Endothelial cell (in vitro differentiated cells): ENCODE measurements at places on chromosomes 6 and 20. TPM values are rescaled to one million over a fixed set of nuclear protein-coding genes. Genes with fewer than 3 reads are reported as not detected.

GRCh38 chr6:83708970-83709747 lies at the start of gene SNAP91:
SNAP91 (minus strand) TSS chr6:83709101; CDS start chr6:83707927, 1,174 bp downstream.
- DNase-seq = peak; percentile 56
- no peaks in the 10 kb centered on the region for H3K4me1 ChIP-seq
- H3K27ac ChIP-seq = no peak within 1 kb of the TSS
- H3K27me3 ChIP-seq = peaks cover 3% of the 10 kb centered on the region

DNA sequence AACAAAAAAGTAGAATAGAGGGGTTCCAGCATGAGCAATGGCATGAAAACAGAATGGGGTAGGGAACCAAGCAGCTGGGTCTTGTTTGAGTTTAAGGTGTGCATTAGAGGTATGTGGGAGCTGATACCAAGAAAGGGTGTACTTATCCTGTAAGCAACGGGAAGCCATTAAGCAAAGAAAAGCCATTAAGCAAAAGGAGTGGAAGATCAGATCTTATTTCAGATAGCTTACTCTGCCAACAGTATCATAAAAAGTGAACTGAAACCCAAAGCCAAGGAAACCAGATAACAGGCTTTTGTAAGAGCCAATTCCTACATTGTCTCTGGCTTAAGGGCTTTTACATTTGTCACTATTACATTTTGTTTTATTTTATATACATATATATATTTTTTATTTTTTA lies 21.3 kb upstream of the BEND6 start:
- peaks cover 1% of the 10 kb centered on the region for H3K27me3 ChIP-seq
- peaks cover 4% of the 10 kb centered on the region for H3K4me1 ChIP-seq
- no peak for DNase-seq
- H3K4me3 ChIP-seq = no peak overlapping the region
- no peaks in the 10 kb centered on the region for H3K36me3 ChIP-seq

DNA sequence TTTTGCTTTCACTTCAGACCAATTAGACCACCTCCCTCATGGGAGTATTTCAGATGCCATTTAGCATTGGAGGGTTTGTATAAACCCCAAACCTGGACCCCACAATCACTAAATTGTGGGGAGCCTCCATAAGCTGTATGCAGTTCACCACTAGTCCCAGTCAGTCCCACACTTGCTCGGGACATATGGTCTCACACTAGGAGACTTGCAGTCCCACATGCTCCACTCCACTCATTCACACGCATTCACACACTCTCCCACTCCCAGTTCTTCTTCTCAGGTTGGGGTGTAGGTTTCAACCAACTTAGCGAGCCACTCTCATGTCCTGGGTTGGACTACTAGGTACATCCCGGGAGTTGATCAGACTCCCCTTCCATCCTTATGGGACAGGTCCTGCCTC lies 84.5 kb upstream of the GPR6 start:
- H3K27me3 ChIP-seq = no peaks in the 10 kb centered on the region
- no peak overlapping the region for H3K27ac ChIP-seq
- DNase-seq = no peak

Gene HUS1B
- total RNA-seq = 0.72 TPM

Gene RIMS4
- total RNA-seq = 0.10 TPM

DNA sequence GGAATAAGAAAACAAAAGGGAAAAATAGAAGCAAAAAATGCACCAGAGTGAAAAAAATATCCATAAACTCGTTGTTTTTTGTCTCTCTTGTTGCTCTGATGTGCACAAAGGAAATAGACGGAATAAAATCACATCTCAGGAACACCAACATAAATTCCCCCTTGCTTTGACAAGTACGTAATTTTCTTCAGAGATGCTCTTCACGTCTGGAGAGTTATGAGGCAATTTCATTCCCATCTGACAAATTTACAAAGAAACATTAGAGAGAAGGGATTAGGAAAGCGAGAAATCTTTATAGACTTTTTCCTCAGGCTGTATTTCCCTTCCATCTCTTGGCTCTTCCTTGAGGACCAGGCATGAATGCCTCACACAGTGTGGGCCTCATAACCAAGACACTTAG lies 250.1 kb upstream of the ZFP64 start:
- no peaks in the 10 kb centered on the region for H3K4me1 ChIP-seq
- H3K4me3 ChIP-seq = no peak overlapping the region
- H3K36me3 ChIP-seq = no peaks in the 10 kb centered on the region
- H3K27me3 ChIP-seq = peaks cover 1% of the 10 kb centered on the region
- no peak for DNase-seq

GRCh38 chr6:34970488-34970887 lies 81.4 kb downstream of the ANKS1A start:
- DNase-seq = no peak
- H3K27ac ChIP-seq = no peak overlapping the region
- peaks cover 1% of the 10 kb centered on the region for H3K27me3 ChIP-seq
- peaks cover 2% of the 10 kb centered on the region for H3K4me1 ChIP-seq
- H3K36me3 ChIP-seq = no peaks in the 10 kb centered on the region
- H3K4me3 ChIP-seq = no peak overlapping the region

Gene COL9A1
- 0.77 TPM for total RNA-seq

Gene TP53INP2
- 68.5 TPM for total RNA-seq

Gene PPP1R14C
- total RNA-seq = 2.5 TPM

Gene RIPOR2
- total RNA-seq = 1.1 TPM

DNA sequence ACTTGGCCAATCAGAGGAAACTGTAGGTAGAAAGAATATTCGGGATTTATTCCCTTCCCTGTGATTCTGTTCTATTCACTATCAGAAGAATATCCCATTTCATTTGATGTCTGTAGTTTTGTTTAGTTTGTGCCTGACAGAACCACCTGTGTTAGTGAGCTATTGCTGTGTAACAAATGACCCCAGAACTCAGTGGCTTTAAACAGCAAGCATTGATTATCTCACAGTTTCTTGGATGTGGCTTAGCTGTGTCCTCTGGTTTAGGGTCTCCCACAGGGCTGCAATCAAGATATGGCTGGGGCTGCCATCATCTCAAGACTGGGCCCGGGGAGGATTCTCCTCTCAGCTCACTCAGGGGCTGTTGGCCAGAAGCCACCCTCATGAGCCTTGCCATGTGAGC lies 143.7 kb downstream of the ZDHHC14 start:
- H3K4me1 ChIP-seq = peaks cover 11% of the 10 kb centered on the region
- DNase-seq = no peak
- H3K27ac ChIP-seq = no peak overlapping the region
- H3K36me3 ChIP-seq = peaks cover 15% of the 10 kb centered on the region

DNA sequence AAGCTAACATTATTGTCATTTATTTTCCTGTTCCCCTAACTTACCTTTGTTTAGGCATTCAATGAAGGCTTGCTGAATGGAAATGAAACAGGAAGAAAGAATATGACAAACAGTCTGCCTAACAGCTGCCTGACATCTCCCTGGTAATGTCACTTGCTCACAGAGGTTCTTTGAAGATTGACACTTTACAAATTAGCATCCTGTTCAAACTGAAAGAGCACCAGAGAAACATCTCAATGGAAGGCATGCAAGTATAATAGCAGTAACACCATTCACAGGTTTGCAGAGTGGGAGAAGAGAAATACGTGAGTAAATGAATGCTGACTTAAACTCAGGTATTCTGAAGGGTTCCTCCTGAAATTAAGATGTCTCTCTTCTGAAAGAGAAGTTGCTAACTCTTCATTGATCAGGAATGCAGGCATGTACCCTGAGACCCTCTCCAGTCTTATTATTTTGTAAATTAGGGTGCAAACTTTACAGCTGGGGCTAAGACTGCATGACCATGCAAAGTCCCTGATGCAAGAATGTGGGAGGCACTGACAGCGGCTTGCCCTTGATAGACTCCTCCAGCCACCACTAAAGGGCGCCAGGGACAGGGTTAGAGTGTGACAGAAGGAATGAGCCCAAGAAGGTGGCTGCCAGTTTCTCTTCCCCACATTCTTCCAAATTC lies 1.3 kb upstream of the SMLR1 start:
- no peaks in the 10 kb centered on the region for H3K4me1 ChIP-seq
- no peak for DNase-seq
- no peak overlapping the region for H3K27ac ChIP-seq

DNA sequence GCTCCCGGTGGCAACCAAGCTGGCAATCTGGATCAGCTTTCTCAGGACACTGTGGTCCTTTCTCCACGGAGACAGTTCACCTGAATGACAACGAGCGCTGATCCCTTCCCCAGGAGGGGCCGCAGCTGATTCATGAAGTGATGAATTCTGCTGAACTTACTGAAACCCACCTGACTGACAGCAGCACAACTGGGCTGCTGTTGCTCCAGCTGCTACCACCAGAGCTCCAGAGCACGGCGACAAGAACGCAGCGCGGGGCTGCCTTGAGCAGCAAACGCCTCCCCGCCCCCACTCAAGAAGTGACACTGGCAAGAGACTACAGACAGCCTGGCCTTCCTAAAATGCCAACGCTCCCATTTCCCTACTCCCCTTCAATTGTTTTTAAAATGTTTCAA lies 10.0 kb downstream of the PXDC1 start:
- H3K36me3 ChIP-seq = peaks cover 16% of the 10 kb centered on the region
- H3K27ac ChIP-seq = no peak overlapping the region
- H3K4me1 ChIP-seq = peaks cover 55% of the 10 kb centered on the region

GRCh38 chr6:97632341-97632740 lies 349.3 kb upstream of the MMS22L start:
- H3K36me3 ChIP-seq = no peaks in the 10 kb centered on the region
- H3K4me3 ChIP-seq = no peak overlapping the region
- H3K27ac ChIP-seq = no peak overlapping the region

Gene ASIP
- not detected for total RNA-seq

- H3K36me3 ChIP-seq = no peaks in the 10 kb centered on the region
- peak overlapping the region; percentile 33 for H3K27ac ChIP-seq
- no peaks in the 10 kb centered on the region for H3K27me3 ChIP-seq
- peaks cover 18% of the 10 kb centered on the region for H3K4me1 ChIP-seq
- no peak overlapping the region for H3K4me3 ChIP-seq
- no peak for DNase-seq
Observed at GRCh38 chr6:97177905-97178304, 105.1 kb downstream of the MMS22L start.

GRCh38 chr6:167858086-167858591 lies 31.4 kb downstream of the AFDN start:
- peaks cover 45% of the 10 kb centered on the region for H3K4me1 ChIP-seq
- DNase-seq = no peak
- no peaks in the 10 kb centered on the region for H3K27me3 ChIP-seq
- H3K4me3 ChIP-seq = no peak overlapping the region
- no peaks in the 10 kb centered on the region for H3K36me3 ChIP-seq

Gene TUBE1
- 13.7 TPM for total RNA-seq

Gene GSTA2
- total RNA-seq = not detected

Gene PSORS1C1
- 0.54 TPM for total RNA-seq

DNA sequence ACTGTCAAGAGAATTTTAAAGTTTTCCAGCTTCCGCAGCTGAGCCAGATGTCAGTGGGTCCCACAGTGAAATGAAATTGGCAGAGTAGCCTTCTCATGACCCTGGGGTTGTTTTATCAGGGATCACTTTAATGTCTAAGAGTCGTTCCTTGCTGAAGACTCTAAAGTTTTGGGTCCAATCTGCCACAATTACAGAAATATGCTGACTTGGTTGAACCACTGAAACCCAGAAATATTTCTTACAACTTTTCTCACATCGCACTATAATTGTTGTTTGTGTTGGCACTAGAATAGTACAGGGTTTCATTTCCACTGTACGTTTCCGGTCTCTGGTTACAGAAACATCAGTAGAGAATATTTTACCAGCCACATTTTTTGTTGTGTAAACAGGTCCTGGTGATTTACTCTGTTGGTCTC lies 109.0 kb downstream of the HMGCLL1 start:
- no peak overlapping the region for H3K4me3 ChIP-seq
- H3K27ac ChIP-seq = no peak overlapping the region
- peaks cover 2% of the 10 kb centered on the region for H3K4me1 ChIP-seq
- no peaks in the 10 kb centered on the region for H3K36me3 ChIP-seq

DNA sequence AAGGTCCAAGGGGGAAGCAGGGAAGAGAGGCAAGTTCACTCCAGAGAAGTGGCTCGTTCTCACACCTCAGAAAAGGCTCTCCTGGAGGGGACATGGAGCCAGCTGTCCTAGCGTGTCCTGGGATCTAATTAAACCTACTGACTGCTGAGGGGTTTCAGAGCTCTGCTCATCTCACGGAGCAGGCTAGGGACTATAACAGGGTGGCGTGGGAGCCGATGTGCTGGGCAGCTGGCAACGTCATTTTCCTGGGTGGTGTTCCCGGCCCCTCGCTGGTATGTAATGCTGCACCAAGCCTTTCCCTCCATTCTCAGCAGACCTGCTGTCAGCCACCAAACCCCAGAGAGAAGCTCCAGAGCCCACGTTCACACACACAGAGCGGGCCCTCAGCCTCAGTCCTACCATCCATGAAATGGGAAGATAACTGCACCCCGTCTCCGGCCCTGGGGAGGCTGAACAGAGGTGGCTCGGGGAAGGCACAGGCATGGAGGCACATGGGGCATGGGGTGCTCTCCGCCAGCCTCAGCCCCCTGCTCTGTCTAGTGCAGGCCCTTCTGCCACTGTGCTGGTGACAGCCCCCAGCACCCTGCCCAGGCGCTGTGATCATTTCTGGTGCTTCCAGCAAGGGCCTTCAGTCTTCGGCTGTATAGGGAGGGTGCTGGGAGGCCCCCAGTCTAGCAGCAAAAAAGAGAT lies 1.9 kb downstream of the CST7 start:
- H3K4me1 ChIP-seq = no peaks in the 10 kb centered on the region
- no peak overlapping the region for H3K27ac ChIP-seq
- H3K4me3 ChIP-seq = no peak overlapping the region

DNA sequence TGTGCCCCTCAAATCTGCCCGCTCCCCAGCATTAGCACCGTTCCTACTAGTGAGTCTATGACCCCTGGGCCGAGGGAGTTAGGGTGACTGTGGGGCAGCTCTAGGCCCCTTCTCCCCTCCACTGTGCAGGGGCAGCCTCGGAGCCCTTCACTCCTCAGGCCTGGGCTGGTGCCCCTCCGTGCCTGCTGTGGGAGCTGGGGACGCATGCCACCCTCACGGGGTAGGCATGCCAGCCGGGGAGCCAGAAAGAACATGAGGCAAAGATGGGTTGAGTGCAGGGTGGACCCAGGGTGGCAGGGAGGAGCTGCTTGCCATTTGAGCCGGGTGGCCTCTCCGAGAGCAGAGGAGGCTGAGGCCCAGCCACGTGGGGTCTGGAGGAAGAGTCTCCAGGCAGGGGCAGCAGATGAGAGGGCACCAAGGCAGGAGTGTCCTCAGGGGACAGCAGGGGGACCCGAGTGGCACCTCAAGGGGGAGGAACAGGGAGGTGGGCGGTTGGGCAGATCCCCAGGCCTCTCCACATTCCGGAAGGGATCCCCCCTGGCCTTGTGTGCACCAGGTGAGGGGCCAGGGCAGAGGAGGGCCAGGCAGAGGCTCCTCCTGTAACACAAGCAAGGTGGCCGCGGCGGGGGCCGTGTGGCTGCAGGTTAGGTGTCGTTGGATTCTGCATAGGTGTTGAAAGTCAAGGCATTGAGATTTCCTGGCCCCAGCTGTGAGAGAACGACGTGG lies 18.6 kb upstream of the LSM14B start:
- H3K27me3 ChIP-seq = peaks cover 11% of the 10 kb centered on the region
- H3K4me1 ChIP-seq = peaks cover 3% of the 10 kb centered on the region
- H3K36me3 ChIP-seq = peaks cover 12% of the 10 kb centered on the region
- no peak overlapping the region for H3K27ac ChIP-seq

- H3K27me3 ChIP-seq = peaks cover 3% of the 10 kb centered on the region
- no peak overlapping the region for H3K4me3 ChIP-seq
- H3K36me3 ChIP-seq = no peaks in the 10 kb centered on the region
- H3K27ac ChIP-seq = no peak overlapping the region
- no peak for DNase-seq
- H3K4me1 ChIP-seq = no peaks in the 10 kb centered on the region
Observed at GRCh38 chr20:53706466-53707370, 113.1 kb upstream of the ZNF217 start.
